ENCODE measurements at places on chromosomes 5 and 9. TPM values are rescaled to one million over a fixed set of nuclear protein-coding genes. Genes with fewer than 3 reads are reported as not detected.

DNA sequence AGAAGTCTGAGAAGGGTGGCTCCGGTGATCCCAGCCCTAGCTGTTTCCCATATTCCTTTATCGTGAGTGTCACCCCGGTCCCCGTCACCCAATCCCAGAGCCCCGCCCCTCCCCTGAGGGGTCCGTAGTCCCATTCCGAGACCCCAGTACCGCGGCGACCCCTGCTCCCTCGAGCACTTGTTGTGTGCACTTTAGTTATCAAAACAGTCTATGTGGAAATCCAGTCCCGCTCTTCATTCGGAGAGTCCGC lies 223 bp downstream of the LRSAM1 start:
- DNase-seq: no peak

- DNase-seq: no peak
Measured at GRCh38 chr9:79104216-79104615, 467.5 kb upstream of the TLE4 start.

DNA sequence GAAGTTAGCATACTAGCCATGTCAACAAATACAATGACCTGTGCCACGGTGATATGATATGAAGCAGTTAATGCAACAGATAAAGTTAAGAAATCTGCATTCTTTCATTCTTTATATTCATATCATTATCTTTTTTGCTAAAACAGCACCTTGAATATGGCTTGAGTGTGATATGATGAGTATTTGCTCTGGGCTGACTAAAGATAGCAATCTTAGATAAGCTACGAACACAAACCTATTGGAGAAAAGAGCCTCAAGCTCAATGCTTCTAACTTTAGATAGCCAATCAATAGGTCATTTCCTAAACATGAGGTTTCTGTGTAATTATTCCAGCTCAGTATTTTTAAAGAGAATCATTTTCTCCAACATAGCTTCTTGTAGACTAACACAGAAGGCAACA lies 61.7 kb downstream of the NR2F1 start:
- no peak for DNase-seq

PIK3R1 gene
- 13.3 TPM for total RNA-seq

SEMA4D gene
- total RNA-seq: 14.5 TPM

PCDH12 gene
- total RNA-seq: 0.57 TPM

ZDHHC11B gene
- 4.2 TPM for total RNA-seq

NPDC1 gene
- total RNA-seq: 40.8 TPM

DNA sequence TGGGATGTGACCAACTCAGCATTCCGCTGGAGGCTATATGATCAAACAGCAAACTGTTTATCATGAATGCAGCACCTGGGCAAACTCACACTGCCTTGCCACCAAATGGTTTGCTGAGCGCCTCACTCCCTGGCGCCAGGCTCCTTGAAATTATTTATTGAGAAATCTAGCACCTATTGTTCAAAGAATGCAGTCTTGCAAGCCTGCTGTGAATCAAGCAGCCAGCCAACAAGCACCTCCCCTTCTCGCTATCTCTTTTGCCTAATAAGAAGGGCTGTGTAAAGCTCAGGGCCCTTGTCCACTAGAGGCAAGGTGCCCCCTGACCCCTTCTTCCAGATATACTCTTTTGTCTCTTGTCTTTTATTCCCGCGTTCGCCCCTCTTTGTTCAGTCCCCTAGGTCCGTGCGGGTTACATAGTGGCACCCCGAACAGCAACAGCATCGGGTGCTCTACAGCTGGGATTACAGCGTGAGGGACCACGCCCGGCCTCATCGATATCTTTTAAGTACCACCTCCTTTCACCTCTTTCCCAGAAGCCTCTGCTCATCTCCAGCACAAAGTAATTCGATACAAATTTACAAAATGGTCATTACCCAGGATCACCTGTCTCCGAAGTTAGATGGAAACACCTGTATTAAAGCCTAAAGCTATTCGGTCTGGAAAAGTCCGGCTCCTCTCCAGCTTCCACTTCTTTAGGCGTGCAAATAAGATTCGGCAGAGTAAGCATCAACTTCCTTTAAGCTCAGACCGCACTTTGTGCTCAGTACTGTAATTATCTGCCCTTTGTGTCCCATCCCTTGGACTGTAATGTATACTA lies 896 bp downstream of the RIGI start:
- DNase-seq: peak; percentile 28

DNA sequence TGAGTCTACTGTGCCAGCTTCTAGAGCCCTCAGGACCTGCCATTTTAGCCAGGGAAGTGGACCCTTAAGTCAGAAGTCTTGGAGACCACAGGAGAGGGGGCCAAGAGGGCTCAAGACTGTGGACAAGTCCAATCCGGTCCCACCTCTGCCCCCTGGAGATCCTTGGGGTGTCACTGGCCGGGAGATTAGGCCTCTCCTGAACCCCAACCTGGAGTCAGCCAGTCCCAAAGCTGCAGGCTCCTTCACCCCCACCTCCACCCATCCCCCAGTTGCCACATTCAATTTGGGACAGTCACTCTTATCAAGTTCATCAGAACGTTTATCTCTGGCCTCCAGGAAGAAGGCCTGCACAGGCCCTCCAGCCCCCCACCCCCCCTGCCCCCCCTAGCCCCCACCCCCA lies 290 bp downstream of the SLC23A1 start:
- DNase-seq: no peak

DNA sequence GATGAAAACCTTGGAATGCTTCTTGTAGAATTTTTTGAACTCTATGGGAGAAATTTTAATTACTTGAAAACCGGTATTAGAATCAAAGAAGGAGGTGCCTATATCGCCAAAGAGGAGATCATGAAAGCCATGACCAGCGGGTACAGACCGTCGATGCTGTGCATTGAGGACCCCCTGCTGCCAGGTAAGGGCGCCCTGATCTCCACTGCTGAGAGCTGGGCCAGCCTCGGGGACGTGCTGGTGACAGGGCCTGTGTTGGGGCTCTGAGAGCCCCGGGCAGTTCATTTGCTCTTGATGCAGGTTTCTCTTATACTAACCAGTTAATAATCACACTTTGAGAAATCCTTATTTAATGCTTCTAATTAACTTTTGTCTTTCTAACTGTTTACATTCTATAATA lies 33.0 kb downstream of the TENT4A start:
- DNase-seq: no peak

DNA sequence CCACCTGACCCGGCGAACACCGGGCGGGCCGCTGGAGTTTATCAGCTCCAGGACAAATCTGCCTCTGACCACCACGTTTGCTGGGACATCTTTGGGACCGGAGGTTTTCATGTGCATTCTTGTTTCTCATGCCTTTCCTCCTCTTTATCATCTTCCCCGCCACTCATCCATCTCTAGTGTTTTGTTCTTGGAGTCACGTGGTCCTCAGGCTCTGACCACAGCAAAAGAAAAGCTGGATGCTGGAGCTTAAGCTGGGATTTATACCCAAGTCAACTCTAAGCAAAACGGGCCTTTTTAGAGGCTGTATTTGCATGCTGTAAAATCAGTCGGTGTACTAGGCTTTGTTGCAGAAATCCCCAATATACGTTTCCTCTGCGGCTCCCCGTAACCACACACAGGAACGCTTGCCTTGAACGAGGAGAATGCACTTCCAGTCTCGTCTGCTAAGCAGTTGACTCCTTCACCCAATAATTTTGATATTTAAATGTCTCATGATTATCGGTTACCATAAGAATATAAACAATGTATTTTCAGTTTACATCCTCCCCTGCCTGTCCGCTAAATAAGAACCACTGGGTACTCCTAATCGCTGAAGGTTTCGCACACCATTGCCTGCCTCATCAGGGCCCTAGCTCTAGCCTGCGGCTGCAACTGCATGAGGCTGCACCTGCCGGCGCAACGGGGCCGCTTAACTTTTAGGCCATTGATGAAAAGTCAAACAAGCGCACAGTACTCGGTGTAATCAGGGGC lies 560 bp upstream of the NDUFS6 start:
- DNase-seq: peak; percentile 24

- DNase-seq: no peak
Measured at GRCh38 chr9:134323741-134324358, 2.4 kb upstream of the RXRA start.

DNA sequence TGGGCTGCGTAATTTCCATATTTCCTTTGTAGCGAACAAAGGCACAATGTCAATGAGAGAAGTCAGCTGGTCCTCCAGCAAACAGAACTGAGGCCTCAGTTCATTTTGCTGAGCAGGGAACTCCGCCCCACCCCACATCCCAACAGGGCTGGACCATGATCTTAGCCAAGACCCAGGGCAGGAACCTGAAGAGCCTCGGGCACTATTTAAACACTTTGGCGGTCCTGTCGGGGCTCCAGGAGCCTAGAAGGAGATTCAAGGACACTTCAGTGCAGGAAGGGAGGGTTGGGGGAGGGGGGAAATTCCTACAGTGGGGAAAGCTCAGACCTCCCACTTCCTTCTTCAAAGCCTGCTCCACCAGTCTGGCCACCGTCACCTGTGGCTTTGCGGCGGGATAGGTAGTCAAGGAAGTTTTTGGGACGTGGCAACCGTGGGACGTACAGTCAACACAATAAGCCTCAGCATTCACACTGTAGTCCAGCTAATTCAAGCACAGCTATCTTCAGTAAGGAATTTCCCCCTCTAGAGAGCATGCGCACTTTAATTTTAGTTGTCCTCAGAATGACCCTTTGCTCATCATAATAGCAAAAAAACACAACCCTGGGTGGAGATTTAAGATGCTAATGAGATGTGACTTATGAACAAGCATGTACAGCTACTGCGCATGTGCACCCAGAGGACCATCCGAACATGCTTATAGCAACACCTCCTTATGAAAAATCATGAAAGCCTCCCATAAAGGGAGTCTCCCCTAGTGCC lies 30.9 kb downstream of the S1PR3 start:
- peak; percentile 86 for DNase-seq

GRCh38 chr9:70466976-70467561 lies 52.6 kb upstream of the KLF9 start:
- DNase-seq: no peak

GRCh38 chr5:82044010-82044409 lies 72.2 kb downstream of the ATG10 start:
- no peak for DNase-seq

DNA sequence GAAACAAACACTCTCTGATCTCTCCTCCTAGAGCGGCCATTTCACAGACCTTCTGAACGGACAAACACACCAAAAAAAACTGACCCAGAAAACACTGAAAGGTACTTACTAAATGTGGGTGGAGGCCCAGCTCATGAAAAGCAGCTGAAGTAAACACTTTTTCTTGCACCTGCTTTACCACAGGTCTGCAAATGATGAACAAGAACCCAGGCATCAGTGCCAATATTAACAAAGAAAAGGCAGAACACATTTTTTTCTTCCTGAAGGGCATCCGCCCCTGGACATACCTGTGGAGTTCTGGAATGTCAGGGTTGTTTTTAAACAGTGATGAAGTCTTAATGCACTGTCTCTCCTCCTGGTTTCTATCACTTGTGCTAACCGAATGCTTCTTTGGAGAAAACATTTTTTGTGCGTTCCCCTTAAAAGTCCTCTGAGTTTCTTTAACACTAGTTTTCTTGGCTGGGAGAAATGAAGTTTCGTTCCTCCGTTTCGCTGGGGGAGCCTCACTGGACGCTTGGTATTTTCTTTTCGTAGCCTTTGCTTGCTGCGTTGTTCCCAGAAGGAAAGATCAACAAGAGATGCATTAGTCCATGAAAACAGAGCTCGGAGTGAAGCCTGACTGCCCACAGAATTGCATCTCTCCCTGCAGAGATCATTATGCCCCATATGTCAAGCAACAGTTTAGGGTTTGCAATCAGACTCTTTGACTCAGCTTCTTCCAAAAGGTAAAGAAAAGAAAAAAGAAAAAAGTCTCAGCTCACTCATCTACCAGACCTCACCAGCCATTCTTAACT lies 7.4 kb downstream of the DDX31 start:
- no peak for DNase-seq

PROB1 gene
- total RNA-seq: 42.5 TPM

DNA sequence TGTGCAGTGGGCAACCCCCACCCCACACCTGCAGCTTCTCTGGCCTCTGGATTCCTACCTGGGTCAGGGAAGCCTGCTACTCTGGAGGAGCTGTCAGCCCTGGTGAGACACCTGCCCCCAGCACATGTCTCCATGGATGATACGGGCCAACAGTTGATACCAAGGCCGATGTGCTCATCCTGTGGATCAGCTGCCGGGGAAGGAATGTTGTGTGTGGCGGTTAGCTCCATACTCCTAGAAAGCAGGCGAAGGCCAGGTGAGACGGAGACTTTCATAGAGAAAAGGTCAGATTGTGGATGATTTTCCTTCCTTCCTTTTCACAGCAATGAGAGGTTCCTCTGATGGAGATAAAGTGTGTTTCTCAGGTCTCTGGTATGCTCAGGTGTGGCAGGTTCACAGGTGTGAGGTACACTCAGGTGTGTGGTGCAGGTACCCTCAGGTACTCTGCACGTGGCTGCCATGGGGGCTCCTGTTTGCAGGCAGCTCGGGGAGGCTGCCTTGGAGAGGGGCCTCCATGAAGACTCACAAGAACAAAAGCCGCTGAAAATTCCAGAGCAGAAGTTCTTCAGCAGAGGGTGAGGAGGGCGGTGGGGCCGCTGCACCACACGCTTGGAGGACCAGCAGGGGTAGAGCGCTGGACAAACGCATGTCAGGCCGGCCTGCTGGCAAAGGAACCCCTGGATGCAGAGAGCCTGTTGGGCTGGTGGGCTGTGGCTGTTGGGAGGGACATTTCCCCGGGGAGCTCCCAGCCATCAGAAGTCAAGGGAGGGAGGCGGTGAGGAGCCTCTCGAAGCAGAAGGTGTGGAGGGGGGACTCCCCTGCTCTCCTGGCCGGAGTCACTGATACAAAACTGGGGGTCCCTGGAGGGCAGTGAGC lies 5.1 kb upstream of the AHRR start:
- DNase-seq: no peak

GRCh38 chr5:2817031-2817603 lies 65.6 kb upstream of the IRX2 start:
- no peak for DNase-seq

DNA sequence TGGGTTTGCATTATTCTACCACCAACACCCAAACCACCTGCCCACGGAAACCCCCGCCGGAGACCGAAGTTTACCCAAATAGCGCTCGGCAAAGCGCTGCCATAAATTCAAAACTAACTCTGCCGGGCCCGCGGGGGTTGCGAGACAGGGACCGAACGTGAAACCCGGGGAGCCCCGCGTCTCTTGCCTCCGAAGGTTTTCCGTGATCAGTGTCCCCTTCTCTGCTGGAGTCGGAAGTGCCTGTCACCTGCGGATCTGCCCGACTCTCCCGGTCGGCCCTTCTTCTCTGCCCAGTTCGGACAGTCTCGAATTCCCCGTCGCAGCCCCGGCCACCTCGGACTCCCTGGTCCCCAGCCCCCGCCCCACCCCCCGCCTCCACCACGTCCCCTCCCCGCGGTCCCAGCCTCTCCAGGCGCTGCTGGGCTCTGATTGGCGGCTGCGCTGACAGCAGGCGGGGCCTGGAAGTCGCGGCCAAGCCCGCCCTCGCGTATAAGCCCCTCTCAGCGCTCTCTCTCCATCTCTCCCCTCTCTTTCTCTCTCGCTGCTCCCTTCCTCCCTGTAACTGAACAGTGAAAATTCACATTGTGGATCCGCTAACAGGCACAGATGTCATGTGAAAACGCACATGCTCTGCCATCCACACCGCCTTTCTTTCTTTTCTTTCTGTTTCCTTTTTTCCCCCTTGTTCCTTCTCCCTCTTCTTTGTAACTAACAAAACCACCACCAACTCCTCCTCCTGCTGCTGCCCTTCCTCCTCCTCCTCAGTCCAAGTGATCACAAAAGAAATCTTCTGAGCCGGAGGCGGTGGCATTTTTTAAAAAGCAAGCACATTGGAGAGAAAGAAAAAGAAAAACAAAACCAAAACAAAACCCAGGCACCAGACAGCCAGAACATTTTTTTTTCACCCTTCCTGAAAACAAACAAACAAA lies at the start of gene RORB:
TSS of gene RORB (plus strand) at position 517 of the 929 bp plus-strand sequence. CDS start 642 bp downstream, outside the sequence.
- peak; percentile 86 for DNase-seq

CCNI2 gene
- total RNA-seq: not detected

Measured in cardiac muscle cell (in vitro differentiated cells and primary cell).